ENCODE measurements at places on chromosomes 3 and 15.

DNA sequence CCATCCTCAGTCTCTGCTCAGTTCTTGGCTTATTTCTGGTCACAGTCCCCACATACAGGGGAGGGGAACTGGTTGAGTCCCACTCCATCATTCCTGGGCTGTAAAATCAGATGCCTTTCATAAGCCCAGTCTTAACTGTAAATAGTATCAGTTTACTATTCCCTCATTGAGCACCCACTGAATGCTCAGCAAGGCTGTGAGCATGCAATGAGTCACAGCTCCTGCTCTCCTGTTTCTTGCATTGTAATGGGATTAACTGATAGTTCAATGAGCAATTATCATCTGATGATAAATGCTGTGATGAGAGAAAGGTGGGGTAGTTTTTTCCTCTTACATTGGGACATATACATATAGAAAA is 113.6 kb upstream of the TPM1 start:
- DNase-seq, result no peak

DNA sequence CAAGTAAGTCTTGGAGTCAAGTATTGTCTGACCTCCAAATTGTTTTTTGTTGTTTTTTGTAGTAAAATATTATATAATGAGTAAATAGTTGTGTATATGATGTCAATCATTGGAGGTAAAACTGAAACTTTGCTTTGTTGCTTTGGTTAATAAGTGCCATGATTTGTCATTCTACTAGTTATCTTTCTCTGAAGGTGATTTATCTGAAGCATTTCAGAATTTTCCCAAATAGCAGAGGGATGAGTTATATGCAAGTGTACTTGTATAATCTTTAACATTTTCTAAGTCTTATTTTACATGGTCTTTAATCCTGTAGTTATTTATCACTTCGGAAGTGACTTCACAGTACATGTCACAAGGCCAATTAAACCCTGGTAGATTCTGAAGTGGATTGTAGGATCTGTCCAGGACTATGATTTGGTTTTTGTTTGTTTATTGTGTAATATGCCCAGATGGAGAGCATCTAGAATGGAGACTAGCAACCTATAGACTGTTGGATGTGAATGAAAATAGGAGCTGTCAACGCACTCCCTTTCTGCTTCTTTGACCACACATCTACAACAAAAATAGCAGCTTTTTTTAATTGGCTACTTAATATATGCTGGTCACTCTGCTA is 93.1 kb upstream of the SAMMSON start:
- DNase-seq, result no peak

DNA sequence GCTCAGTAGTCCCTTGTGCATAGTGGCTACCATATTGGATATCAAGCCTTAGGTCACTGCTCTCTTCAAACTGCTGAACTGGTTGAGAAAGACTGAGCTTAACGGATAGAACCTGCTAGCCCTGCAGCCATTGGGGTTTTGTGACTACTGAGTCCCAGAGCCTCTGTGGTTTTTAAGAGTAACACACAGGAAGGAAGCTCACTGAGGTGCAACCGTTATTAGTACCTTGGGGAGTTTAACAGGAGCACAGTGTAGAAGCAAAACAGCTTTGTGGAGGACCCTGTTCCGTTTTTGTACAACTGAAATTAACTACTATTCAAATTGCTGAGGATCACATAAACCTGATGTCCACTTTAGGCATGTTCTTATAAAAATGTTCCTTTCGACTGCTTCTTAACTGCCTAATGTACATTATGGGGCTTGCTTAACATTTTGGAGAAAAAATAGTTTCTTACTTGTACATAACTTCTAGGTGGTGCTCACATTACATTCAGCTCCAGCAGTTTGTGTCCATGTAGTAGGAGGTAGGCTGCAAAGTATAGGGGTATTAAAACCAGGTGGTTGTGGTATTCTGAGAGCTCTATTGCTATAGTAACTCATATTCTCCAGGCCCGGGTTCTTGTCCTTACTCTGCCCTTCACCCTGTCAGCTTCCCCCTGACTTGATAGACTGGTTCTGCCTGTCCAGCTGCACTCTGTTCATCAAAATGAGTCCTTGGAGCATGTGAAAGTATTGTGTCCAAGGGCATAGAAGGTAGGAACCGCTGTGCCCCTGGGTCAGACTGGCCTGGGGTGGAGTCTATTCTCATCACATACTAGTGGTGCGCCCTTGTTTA is 17.3 kb downstream of the PXK start:
- no peak for DNase-seq

- DNase-seq, result peak; percentile 33
Observed at GRCh38 chr3:99172736-99173657, 271.5 kb upstream of the DCBLD2 start.

DNA sequence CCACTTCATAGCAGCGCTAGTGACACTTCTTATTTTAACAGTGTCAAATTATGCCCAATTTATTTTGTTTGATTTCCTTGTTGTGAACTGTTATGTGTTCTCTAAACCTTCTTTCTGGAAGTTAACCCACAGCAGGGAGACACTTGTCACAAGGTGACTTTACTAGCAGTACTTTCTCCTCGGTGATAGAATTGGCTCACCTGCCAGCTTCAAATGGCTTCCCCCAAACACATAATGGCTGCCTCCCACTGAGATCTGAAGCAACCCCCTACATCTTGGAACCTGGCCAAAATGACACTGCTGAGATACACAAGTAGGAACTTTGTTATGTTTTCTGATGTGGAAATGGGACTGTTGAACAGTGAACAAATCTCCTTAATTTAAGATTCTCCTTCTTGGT is 238.8 kb upstream of the DPH6 start:
- DNase-seq, result no peak

DNA sequence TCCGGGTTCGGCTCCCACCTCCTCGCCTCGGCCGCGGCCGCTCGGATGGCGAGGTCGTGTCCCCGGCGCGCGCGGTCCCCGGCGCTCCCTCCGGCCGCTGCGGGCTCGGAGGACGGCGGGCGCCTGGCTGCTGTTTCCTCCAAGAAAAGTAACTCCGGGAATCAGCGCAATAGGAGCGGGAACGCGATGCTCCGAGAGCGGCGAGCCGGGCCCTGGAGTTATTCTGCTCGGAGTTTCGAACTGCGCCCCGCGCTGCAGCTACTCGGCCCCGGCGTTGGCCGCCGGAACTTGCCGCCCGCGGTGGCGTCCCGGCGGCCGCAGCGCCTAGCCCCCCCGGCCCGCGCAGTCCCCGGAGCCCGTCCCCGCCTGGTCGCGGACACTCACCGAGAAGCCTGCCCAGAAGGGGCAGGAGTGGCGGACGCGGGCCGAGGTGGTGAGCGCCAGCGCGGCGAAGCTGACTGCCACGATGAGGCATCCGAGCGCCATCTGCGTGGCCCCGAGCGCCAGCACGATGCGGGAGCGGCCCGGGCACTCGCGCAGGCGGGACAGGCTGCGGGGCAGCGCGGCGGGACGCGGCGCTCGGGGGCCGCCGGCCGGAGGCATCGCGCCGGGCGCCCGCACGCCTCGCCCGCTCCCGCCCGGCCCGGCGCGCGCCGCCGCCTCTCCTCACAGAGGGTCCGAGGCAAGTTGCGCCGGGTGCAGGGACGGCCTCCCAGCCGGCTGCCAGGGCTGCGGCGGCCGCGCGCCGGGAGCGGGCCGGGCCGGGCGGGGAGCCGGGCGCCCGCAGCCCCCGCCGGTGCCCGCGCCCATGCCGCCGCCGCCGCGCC is 251.9 kb downstream of the TJP1 start:
- DNase-seq, result peak; percentile 11

DNA sequence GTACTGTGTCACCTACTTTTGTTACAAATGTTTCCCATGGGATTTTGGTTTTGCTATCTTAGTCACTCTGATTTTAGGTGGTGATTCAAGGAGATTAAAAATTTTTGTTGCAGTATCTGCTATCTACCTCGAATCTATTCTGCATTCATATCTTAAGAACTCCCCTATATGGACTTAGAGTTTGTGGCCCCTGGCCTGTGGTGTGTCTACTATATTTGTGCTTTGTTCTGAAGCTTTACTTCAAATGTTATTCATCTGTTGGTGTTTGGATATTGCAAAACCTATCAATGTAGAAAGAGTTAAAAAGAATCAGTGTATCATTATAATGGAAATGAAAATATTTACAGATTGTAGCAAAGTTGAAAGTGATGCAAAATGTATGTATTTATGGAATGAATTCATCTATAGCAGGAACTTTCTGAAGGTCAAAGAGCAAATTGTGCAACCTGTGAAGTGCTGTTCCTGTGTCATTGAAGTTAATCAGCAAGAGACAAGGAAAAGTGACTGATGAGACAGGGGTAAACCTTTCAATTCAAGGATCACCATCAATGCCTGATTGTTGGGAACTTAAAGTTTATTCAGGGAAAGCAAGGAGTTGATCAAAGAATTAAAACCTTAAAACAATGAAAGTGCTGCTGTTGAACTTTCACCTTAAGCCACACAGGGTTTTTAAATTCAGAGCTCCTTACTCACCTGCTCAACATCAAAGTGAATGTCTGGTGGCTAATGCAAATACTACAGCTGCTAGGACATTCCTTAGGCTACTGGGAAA is 71.0 kb downstream of the SLMAP start:
- no peak for DNase-seq

DNA sequence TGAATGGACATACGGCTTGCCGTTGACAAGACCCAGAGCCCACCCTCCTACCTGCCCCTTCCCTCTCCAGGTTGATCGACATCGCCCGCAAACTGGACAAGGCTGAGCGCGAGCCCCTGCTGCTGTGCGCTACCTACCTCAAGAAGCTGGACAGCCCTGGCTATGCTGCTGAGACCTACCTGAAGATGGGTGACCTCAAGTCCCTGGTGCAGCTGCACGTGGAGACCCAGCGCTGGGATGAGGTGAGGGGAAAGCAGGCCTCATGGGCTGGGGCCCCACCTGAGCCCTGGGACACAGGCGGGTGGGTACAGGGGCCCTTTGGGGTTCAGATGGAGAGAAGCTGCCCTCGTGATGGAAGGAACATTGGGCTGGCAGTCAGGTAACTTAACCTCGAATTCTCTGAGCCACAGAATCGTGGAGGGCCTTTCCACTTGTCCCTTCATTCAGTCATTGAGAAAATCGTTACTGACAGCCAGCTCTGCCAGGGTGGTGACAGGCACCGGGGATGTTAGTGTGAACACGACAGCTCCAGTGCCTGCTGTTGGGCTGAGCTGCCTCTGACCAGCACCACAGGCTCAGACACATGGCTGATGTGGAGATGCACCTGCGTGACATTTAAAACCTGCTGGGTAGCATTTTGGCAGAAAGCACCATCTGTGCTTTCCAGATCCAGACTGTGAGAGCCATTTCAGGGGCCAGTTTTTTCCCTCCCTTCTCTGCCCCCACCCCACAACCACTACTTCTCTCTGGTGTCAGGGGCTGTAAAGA is 25.6 kb upstream of the RHO start:
- DNase-seq, result peak; percentile 39

DNA sequence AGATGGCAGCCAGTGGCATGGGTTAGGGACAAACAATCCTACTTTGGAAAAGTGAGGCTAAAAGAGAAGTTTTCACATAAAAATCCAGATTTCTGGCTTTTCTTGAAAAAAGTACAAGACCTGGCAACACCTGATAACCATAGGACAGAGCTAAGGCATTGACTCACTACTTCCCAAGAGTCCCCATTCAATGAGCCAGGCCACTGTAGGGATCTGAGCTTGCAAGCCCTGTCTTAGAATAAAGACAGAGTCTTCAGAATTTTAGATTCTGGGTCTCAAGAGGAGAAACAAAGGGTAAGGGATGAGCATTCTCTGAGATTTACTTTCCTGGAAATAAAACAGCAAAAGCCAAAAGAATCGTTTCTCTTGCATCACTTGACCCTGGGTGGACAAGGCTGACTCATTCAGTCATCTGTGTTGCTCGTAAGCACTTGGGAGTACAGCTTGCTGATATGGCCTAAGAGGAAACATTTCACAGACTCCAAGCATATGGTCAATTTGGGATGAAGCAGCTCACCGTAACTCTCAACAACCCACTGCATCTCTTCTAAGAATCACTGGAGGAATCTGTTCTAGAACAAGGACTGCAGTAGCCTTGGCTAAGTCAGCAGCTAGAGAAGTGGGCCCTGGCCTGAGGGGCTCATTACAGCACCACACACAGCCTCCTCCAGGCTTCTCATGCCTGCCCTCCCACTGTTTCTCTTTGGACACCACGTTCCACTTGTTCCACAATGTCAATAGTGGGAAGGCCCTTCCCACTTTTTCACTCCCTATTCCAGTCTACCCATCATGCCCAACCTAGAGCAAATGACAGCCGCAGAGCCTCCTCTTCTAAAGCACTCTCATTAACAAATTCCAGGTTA is 86.2 kb downstream of the RFTN1 start:
- no peak for DNase-seq

GRCh38 chr15:69531665-69532027 is 79.0 kb downstream of the RPLP1 start:
- no peak for DNase-seq

GRCh38 chr3:108391917-108392593 is 95.7 kb downstream of the HHLA2 start:
- peak; percentile 16 for DNase-seq

DNA sequence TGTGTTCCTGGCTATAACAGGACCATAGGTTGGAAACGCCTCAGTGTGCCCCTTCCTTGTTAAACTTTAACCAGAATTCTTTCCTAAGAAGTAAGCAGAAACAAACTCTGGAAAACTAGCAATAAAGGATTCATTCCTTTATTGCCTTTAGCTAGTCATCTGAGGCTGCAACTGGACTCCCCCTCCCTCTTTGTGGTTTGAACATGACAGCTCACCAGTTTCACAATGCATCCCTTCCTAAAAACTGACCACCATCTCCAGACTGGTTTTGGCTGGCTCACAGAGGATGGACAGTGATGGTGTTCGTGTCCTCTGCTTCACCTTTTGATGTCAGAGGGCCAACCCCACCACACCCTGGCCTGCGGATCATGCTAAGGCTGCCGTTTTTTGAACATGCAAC is 27.9 kb upstream of the TGFBR2 start:
- DNase-seq, result no peak

DNA sequence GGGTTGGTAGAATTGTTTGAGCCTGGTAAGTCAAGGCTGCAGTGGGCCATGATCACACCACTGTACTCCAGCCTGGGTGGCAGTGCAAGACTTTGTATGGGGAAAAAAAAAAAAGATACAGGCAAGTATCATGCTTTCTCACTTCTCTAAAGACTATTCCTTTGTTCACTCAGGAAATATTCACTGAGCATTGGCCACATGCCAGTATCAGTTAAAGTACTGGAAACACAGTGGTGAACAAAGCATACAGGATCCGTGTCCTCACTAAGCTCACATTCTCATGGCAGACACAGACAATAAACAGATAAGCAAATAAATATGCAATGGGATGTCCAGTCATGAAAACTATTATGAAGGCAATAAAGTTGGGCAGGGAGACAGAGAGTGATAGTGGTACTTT is 5.1 kb upstream of the MTHFS start:
- DNase-seq, result no peak

GRCh38 chr15:81497238-81497637 is 123.2 kb upstream of the TMC3 start:
- peak; percentile 94 for DNase-seq

GRCh38 chr15:41714291-41714690 is 54.1 kb downstream of the MGA start:
- DNase-seq, result no peak

GRCh38 chr3:44339181-44340057 is 853 bp downstream of the TCAIM start:
- peak; percentile 22 for DNase-seq

GRCh38 chr3:299590-300301 is 103.2 kb downstream of the CHL1 start:
- DNase-seq, result no peak

- DNase-seq, result no peak
Observed at GRCh38 chr3:152084441-152085158, 184.1 kb upstream of the MBNL1 start.

GRCh38 chr3:53709860-53710674 is 136.2 kb downstream of the CHDH start:
- DNase-seq, result peak; percentile 76

GRCh38 chr3:145623349-145623748 is 537.6 kb downstream of the PLOD2 start:
- DNase-seq, result no peak

GRCh38 chr3:152234657-152235375 is 33.9 kb upstream of the MBNL1 start:
- no peak for DNase-seq
